ENCODE measurements at places on chromosomes 4 and X. TPM values are rescaled to one million over a fixed set of nuclear protein-coding genes. Genes with fewer than 3 reads are reported as not detected.
A peak's percentile ranks its signal among the peaks of the same experiment; 100 is the strongest.

The DMD gene
- total RNA-seq: 57.0 TPM

The MAGEA2B gene
- total RNA-seq: not detected

The BMP3 gene
- total RNA-seq: 25.3 TPM

The CXCL5 gene
- not detected for total RNA-seq

- no peak overlapping the region for H3K4me3 ChIP-seq
- H3K27me3 ChIP-seq: no peaks in the 10 kb centered on the region
- H3K27ac ChIP-seq: no peak overlapping the region
These were observed 263.3 kb downstream of the BMPR1B start for GRCh38 chr4:95021099-95021498.

GRCh38 chr4:141425124-141425523 is 204.4 kb downstream of the ZNF330 start:
- H3K27ac ChIP-seq: no peak overlapping the region
- no peak overlapping the region for H3K4me3 ChIP-seq
- no peaks in the 10 kb centered on the region for H3K36me3 ChIP-seq

GRCh38 chrX:68894513-68895340 is 65.9 kb downstream of the EFNB1 start:
- peak overlapping the region; percentile 87 for H3K27ac ChIP-seq
- H3K4me3 ChIP-seq: peak overlapping the region; percentile 14
- no peaks in the 10 kb centered on the region for H3K4me1 ChIP-seq
- DNase-seq: peak; percentile 35

DNA sequence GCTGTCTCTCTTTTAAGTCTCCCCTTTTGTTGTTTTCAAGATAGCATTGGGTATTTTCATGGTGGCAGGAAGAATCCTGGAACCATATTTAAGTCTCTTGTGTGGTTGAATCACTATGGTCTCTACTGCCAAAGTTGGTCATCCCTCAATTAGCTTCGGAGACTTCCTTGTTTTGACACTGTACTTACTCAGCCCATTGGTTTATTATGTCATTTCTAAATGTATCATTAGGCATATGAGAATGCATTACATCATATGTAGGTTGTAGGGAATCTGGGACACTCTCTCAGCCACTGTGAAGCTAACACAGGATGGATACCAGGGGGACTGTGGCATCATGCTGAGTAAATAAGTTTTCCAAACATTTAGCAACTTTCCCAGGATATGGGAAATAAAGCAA is 211.8 kb downstream of the DTHD1 start:
- DNase-seq: no peak
- no peaks in the 10 kb centered on the region for H3K36me3 ChIP-seq
- H3K27me3 ChIP-seq: no peaks in the 10 kb centered on the region
- no peak overlapping the region for H3K4me3 ChIP-seq

DNA sequence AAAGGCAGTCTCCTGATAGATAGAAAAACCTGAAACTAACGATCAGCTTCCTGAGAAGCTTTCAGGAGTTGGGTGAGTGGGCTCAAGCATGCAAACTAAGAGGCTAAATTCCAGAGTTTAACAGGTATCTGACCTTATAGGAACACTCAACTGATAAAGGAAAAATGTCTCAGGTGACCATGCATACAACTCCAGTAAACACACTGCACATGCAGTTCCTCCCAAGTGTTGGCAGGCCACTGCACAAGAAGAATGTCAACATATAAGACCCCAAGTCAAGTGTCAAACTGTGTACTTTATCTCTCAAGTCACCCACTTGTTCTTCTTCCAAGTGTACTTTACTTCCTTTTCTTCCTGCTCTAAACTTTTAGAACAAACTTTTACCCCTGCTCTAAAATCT is 981.2 kb downstream of the FAM133A start:
- H3K36me3 ChIP-seq: no peaks in the 10 kb centered on the region
- no peak for DNase-seq
- H3K27me3 ChIP-seq: peaks cover 5% of the 10 kb centered on the region
- H3K4me1 ChIP-seq: no peaks in the 10 kb centered on the region
- H3K4me3 ChIP-seq: no peak overlapping the region
- no peak overlapping the region for H3K27ac ChIP-seq

GRCh38 chr4:39763714-39764572 is 66.0 kb downstream of the UBE2K start:
- no peaks in the 10 kb centered on the region for H3K36me3 ChIP-seq
- no peak for DNase-seq
- no peak overlapping the region for H3K4me3 ChIP-seq
- H3K27me3 ChIP-seq: no peaks in the 10 kb centered on the region
